NCI-H2029 treated with DMSO at 0.1 percent for 48 hours (cell line): ENCODE measurements at places on chromosomes 13 and 19.

DNA sequence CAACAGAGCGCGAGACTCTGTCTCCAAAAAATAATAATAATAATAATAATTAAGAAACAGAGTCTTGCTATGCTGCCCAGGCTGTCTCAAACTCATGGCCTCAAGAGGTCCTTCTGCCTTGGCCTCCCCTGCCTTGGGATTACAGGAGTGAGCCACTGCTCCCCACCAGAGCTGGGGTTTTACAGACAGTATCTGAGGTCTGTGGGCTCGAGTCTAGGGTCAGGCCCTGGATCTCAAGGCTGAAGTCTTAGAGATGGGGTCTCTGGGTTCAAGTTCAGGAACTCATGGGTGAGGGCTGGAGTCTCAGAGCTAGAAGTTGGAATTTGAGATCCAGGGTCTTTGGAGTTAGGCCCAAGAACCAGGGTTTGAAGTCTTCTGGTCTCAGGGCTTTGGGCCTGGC is 3.5 kb downstream of the IL11 start:
- DNase-seq, result no peak

- no peak for DNase-seq
These were observed 173.4 kb upstream of the SGCG start for GRCh38 chr13:23007426-23007825.

DNA sequence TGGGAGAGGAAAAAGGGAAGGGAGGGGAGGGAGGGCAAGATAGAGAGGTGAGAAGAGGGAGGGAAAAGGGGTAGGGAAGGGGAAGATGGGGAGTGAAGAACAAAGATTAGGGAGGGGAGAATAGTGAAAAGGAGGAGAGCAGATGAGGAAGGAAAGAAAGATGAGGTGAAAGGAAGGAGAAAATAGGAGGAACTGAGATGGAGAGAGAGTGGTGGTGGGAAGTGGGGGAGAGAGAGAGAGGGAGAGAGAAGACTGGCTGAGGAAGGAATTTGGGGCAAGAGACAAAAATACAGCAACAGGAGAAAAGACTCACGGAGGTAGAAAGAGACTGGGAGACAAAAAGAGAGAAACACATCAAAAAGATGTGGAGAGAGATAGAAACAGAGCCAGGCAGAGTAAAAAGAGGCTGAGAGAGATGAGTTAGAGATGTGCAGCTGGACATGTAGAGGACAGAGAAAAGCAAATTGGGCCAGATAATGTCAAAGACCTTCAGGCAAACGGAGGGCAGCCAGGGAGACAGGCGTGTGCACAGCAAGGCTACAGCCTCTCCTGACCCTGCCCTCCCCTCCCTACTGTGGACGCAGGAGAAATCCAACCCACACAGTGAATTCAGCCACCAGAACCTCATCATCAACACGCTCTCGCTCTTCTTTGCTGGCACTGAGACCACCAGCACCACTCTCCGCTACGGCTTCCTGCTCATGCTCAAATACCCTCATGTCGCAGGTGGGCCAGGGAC is 49.4 kb upstream of the CYP2B6 start:
- DNase-seq, result no peak

GRCh38 chr19:44714597-44715169 is 15.7 kb downstream of the CEACAM16 start:
- no peak for DNase-seq

- DNase-seq, result no peak
These were observed 1.3 kb upstream of the LMNB2 start for GRCh38 chr19:2458054-2458453.

- DNase-seq, result no peak
These were observed 868.9 kb upstream of the SLC10A2 start for GRCh38 chr13:103935117-103935516.

- DNase-seq, result no peak
These were observed 136.3 kb upstream of the SERP2 start for GRCh38 chr13:44237276-44237767.

DNA sequence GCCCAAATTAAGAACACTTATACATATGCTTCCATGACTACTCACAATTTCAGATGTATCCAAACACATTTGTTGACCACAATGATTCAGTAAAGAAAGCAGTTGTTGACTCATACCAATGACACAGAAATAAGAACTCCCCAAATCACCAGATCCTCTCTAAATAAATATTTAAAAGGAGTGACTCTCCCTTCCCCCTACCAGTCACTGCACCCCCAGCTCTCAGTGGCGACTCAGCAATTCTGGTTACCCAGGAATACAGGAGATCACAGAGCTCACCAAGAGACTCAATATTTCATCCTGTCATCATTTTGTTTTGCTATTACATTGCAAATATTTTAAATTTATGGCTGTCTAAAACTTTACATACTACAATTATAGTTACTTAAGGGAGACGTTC is 131.5 kb downstream of the RGCC start:
- no peak for DNase-seq

DNA sequence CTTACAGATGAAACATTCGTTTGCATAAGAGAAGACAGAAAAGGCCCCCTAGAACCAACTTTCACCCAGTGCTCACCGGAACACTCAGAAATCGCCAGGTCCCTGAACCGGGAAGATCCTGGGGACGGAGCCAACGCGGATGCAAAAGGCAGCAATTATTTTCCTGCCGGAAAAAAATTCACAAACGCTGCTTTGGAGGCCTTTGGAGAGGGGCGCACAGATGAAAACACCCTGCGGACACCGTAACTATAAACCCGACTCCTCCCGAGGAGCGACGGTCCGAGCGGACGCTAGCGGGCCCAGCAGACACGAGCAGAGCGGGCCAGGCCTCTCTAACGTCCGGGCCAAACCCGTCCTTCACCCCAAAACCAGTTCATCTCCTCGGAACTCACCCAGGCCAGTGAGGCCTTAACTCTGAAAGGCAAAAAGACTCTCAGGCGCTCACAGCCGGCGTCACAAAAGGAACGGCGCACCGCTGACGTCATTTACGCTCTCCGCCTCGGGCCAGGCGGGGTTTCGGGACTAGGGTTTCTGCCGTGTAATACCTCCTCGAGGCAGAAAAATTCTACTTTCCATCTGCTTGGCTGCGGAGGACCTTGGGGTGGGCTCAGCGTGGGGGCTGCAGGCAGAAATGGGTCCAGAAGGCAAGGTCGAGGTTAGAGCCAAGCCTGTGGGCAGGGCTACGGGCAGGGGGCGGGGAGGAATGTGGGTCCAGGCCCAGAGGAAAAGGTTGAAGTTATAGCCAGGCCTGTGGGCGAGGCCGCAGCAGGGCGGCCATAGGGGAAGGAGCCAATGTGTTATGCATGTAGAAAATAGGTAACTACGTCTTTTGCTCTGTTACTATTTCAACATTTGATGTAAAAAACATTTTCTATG is at the start of gene ZNF426:
ZNF426 (minus strand) TSS at position 463 of the 876 bp plus-strand sequence. CDS start 2,413 bp downstream, outside the sequence.
- DNase-seq, result peak; percentile 66

GRCh38 chr19:13969897-13970296 is 17.6 kb downstream of the DCAF15 start:
- DNase-seq, result no peak

GRCh38 chr19:33921165-33921564 is 124.5 kb downstream of the KCTD15 start:
- no peak for DNase-seq

- no peak for DNase-seq
These were observed 5.3 kb upstream of the FFAR1 start for GRCh38 chr19:35342430-35342829.

GRCh38 chr13:41599619-41600018 is 142.3 kb downstream of the RGCC start:
- DNase-seq, result no peak

DNA sequence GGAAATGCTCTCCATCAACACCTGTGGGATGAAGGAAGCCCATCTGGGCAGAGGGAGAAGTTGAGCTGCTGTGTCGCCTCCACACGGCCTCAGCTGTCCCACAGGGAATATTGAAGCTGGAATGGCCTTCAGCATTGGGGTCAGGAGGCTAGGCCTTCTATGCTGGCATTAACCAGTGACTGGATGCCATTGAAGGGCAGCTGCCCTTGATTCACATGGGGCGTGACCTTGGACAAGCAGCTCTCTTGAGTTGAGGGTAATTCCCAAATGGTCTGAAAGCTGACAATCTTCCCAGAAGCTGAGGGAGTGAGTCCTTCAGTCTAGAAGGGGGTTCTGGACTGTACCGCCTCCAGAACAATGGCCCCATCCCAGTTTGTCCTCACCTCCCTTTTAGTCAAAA is 6.7 kb downstream of the BCL3 start:
- no peak for DNase-seq

- no peak for DNase-seq
These were observed 3.3 kb upstream of the PHLDB3 start for GRCh38 chr19:43507880-43508279.

DNA sequence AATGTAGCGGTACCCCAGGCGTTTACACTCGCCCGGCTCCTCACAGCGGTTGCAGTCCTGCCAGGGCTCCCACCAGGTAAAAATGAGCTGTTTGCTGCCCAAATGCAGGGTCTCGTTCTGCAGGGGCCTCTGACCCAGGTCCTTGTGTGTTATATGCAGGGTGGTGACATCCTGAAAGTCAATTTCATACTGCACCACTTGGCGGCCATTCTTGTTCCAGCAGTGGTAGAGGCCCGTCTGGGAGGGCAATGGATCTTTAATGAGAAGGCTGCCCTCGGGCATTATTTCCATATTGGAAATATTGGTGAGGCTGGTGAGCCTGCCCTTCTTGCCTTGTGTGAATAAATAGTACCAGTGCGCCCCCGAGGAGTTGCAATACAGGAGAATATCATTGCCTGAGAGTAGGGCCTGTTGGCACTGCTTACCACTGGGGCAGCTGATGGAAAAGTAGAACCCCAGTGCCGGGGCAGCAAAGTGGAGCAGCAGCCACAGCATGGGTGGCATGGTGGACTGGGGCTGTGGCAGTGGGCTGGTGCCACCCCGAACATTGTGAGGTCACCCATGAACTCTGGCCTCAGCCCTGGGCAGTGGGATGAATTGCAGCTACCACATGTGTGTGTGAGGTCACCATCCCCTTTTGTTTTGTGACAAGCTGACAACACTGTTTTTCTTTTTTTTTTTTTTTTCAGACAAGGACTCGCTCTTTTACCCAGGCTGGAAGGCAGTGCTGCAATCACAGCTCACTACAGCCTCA is at the start of gene FAM187B:
FAM187B (minus strand) TSS at position 563 of the 754 bp plus-strand sequence; CDS start at position 504, 59 bp downstream.
- DNase-seq, result no peak
